ENCODE measurements at places on chromosomes 2 and 18.
A peak's percentile ranks its signal among the peaks of the same experiment; 100 is the strongest.

DNA sequence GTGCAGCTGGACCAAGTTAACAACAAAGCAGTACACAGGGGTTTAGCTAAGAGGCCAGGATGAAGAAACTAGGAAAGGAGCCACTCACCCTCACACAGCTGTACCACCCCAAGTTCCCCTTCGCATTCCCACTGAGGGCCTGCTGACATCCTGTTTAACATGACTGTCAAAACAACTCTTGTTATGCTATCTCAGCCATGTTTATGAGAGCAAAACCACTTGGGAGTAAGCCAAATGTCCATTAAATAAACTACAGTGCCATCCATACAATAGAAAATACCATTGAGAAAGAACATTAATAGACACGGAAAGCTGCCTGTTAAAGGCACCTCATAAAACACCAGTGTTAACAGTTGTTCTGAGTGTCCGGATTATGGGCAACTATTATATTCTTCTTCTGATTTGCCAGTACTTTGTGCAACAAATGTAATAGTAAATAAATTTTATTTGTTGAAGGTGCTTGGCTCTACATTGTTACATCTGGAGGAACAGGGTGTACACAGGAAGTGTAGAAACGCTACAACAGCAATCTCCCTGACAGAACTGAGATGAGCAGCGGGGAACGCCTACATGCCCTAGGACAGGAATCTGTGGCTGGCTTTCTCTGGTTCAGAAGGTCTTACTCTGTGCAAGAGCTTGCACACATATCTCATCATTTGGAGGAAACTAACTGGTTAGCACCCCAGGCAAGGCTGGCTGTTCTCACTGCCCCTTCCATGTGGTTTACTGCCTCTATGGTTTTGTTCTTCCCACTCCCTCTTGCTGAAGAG lies 85.6 kb downstream of the EHD3 start:
- DNase-seq = peak; percentile 25

DNA sequence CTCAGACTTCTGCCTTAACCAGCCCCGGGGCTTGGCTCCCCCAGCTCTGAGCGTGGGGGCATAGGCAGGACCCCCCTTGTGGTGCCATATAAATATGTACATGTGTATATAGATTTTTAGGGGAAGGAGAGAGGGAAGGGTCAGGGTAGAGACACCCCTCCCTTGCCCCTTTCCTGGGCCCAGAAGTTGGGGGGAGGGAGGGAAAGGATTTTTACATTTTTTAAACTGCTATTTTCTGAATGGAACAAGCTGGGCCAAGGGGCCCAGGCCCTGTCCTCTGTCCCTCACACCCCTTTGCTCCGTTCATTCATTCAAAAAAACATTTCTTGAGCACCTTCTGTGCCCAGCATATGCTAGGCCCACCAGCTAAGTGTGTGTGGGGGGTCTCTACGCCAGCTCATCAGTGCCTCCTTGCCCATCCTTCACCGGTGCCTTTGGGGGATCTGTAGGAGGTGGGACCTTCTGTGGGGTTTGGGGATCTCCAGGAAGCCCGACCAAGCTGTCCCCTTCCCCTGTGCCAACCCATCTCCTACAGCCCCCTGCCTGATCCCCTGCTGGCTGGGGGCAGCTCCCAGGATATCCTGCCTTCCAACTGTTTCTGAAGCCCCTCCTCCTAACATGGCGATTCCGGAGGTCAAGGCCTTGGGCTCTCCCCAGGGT lies 5.5 kb downstream of the CTDSP1 start:
- no peak for DNase-seq

- no peak for DNase-seq
Observed at GRCh38 chr2:137154946-137155345, 389.6 kb downstream of the THSD7B start.

- no peak for DNase-seq
Observed at GRCh38 chr2:182858671-182859070, 7.8 kb downstream of the FRZB start.

DNA sequence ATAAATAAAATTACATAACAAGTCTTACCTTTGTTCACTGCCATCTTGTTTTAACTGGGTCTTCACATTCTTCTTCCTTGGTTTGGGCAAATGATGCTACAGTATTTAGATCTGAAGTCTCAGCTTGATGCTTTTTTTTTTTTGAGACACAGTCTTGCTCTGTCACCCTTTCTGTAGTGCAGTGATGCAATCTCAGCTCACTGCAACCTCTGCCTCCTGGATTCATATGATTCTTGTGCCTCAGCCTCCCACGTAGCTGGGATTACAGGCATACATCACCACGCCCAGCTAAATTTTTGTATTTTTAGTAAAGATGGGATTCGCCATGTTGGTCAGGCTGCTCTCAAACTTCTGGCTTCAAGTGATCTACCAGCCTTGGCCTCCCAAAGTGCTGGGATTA lies 53.2 kb upstream of the MAT2A start:
- no peak for DNase-seq

GRCh38 chr2:227921648-227922047 lies 50.2 kb downstream of the DAW1 start:
- DNase-seq = no peak

- no peak for DNase-seq
Observed at GRCh38 chr2:70822843-70823242, 2.4 kb upstream of the CLEC4F start.

- no peak for DNase-seq
Observed at GRCh38 chr2:35788543-35788942, 567.0 kb upstream of the CRIM1 start.

DNA sequence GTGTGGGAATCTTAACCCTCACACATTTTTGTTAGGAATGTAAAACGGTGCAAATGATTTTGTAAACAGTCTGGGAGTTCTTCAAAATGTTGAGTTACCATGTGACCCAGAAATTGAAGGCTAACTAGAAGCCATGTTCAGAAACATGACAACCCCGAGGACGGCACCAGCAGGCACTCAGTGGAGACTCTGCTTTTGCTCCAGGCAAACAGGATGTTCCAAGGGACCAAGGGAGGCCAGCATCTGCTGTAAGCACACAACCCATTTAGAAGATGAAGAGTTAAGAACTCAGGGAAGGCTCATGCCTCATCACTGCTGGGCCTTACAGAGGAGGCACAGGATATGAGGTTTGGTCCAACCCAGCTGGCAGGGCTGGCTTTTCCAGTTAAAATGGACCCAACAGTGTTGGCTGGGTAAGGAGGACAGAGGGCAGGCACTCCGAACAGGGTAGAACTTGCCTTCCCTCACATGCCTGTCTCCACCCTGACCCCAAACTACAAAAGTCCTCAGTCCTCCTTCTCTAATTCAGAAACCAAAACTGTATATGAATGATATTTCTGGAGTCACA lies 23.6 kb downstream of the PARD6G start:
- DNase-seq = no peak

Measured in CD4-positive, alpha-beta T cell treated with Interleukin-15 for 4 hours (primary cell).